ENCODE measurements at places on chromosomes 12 and 14. TPM values are rescaled to one million over a fixed set of nuclear protein-coding genes. Genes with fewer than 3 reads are reported as not detected.

GRCh38 chr14:91727121-91727520 is 4.8 kb downstream of the CATSPERB start:
- no peak for DNase-seq

DNA sequence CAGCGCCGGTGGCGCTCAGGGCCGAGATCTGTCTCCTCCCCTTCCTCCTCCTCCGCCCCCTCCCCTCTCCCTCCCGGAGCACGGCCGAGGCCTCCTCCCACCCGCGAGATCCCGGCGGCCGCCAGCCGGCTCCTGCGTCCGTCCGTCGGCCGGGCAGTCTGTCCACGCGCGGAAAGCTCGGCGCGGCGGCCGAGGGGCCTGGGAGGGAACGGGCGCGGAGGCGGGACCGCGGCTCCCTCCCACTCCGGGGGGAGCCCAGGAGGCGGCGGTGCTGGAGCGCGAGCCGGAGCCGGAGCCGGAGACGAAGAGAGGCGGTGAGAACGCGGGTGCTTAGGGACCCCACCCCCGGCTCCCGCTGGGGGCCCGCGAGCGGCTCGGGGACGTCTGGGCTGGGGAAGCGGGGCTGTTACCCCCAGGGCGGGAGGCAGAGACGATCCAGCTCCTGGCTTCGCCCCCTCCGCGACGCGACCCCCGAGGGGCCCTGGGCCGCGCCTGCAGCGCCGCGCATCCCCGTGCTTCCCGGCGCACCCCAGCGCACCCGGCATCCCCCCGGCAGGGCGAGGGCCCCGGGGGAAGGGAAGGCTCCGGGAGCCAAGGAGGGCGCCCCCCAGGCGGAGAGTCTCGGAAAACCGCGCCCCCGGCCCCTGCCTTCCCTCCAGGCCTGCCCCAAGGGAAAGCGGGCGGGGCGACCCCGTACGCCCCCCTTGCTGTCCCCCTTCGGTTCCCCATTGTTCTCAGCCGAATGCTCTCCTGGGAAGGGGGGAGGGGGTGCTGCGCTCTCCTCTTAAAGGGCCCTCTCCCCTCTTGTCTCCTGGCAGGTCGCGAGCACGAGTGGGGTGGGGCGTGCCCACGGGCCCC is at the start of gene DTX1:
DTX1 (plus strand) TSS at position 100 of the 858 bp plus-strand sequence. CDS start 1,463 bp downstream, outside the sequence.
- no peak for DNase-seq

Gene DACT1
- total RNA-seq = 10.8 TPM

GRCh38 chr12:99852666-99853065 is 132.1 kb downstream of the ANKS1B start:
- no peak for DNase-seq

DNA sequence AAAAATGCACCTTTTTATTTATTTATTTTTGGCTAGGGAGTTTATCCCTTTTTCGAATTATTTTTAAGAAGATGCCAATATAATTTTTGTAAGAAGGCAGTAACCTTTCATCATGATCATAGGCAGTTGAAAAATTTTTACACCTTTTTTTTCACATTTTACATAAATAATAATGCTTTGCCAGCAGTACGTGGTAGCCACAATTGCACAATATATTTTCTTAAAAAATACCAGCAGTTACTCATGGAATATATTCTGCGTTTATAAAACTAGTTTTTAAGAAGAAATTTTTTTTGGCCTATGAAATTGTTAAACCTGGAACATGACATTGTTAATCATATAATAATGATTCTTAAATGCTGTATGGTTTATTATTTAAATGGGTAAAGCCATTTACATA is 14.9 kb upstream of the SNAPC1 start:
- no peak for DNase-seq

Gene CCDC88C
- 10.9 TPM for total RNA-seq

Gene CMKLR1
- 3.3 TPM for total RNA-seq

Gene SYCP3
- 0.57 TPM for total RNA-seq

DNA sequence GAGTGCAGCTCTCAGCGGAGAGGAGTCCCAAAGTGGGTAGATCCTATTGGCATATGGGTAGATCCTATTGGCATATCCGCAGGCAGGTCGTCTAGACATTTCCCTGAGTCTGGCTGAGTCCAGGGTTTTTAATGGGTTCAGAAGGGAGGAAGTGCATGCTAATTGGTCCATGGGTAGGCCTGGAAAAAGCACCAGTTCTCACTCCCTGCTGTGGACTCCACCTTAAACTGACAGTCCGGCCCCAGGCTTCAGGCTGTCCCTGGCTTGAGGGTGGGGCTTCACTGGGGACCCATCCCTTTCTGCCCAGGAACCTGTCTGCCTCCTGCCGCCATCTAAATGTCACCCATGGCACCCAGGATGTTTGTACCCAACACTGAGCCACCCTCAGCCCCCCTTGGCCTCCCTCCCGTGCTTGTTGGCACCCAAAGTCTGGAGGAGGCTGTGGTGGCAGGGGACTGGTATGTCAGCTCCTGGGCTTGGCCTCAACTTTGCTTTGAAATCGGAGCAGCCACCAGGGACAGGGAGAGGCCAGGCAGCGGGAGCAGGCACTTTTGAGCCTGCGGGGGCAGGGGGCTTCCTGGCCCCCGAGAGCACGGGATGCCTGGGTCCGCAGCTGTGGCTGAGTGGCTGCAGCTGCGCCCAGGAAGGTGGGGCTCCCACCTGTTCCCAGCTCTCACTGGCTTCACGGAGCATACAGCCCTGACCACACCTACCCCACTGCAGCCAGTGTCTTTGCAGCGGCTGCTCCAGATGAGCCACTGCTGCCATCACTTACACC is 29.6 kb upstream of the YAF2 start:
- DNase-seq = no peak

Gene AQP6
- 1.9 TPM for total RNA-seq

DNA sequence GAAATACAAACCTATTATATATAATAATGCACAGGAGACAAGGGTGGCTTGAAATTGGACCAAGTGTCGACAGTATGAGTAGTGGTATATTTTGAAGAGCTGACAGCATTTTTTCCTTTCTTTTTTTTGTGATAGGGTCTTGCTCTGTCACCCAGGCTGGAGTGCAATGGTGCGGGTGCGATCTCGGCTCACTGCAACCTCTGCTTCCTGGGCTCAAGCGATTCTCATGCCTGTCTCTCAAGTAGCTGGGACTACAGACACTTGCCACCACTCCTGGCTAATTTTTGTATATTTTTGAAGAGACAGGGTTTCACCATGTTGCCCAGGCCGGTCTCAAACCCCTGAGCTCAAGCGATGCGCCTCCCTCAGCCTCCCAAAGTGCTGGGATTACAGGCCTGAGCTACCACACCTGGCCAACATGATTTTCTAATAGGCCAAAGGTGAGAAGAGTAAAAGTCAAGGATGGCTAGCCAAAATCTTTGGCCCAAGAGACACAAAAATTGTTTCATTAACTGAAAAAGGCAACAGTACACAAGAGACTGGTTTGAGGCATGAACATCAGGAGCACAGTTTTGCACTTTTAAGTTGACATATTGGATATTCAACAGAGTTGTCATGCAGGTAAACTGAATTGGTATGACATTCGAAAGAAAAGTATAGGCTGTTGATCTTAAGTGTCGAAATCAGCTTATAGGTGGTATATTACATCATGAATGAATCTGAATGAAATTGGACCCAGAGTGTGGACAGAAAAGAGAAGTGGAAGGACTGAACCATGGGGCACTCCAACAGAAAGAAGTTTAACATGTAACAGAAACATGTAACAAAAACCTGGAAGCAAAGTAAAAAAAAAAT is 12.5 kb downstream of the HNRNPC start:
- no peak for DNase-seq

- no peak for DNase-seq
These were observed 118.3 kb upstream of the SLC38A4 start for GRCh38 chr12:46944088-46944487.

GRCh38 chr12:46914336-46914735 is 88.5 kb upstream of the SLC38A4 start:
- DNase-seq = no peak

GRCh38 chr12:19205120-19205519 is 75.6 kb downstream of the PLEKHA5 start:
- DNase-seq = no peak

GRCh38 chr14:58724702-58725101 is 86.9 kb downstream of the DACT1 start:
- no peak for DNase-seq

DNA sequence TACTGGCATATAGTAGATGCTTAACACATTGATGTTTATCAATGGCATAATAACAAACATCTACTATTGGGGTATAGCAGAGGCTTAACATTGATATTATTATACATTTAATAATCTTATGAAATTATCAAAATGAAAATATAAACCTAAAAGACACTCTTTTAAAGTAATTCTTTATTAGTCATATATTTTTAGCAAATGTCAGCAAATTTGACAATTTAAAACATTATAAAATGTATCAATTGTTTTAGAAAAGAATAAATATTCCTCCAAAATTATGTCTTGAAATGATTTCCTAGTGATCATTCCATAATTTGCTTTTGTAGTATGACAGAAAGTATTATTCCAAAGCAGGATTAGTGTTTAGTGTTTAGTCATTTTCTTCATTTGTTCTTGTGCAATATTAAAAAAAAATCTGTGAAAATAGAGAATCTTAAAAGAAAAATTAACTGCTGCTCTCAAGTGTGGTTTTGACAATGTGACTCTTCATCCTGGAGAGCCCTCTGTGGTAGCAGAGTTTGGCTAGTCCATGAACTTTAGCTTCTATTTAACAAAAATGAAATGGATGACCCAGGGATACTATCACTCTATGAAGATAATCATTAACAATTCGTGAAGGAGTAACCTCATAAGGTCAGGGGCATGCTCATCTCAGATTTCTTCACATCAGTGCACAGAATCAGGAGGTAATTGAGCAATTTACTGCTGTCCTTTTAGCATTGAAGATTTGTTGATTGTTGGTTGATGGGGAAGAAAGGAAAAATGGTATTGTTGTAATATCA is 1018.5 kb downstream of the LRFN5 start:
- DNase-seq = no peak

DNA sequence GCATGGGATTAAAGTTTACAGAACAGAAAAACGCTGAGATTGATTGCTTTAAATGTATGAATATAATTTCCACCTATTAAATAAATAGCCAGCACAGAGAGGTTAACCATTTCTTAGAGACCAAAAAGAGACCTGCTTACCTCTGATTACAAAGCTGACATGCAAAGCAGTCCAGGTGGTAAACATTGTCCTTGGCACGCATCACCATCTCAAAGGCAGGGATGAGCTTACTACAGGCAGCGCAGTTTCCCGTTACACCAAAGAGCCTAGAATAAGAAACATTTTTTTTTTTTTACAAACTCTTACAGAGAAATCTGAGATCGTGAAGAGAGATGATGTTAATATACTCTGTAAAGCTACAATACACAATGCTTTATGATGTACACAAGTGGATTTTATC is 45.7 kb downstream of the LMO3 start:
- DNase-seq = no peak

- DNase-seq = no peak
These were observed 616.5 kb downstream of the TRHDE start for GRCh38 chr12:72888693-72889092.

GRCh38 chr12:56086096-56086495 is 6.1 kb downstream of the ERBB3 start:
- no peak for DNase-seq

Gene NANOG
- 0.25 TPM for total RNA-seq

DNA sequence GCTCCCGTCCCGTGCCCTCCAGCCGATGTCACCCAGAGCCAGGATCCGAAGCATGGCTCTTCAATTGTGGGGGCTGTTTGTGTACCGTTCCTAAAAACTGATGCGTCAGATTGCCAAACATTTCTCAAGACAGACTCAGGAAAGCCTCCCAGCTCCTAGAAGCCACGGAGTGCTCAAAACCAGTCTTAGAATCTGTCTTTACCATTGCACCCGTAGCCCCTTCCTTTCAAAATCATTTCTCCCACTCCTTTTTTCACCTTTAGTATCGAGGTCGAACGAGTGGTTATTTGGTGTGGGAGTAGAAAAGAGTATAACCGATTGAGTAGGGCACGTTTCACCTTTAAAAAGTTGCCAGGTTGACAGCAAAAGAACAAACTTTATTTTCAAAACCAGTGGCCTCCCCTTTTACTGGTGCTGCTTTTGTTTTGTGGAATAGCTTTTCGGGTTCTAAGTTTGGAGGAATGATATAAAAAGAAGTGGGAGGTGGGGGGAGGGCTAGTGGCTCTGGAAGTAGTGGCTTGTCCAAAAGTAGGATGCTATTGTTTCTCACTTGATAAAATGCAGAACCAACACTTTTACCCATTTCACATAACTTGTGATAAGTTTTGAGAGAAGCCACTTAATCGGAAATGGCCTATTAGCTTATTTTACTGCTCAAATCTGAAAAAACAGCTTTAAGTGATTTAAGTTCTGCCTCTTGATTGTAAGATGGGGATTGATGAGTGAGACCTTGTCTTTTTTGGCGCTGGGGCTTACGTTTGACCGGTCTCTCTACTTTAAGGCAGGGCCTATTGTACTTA is 803 bp downstream of the STK38L start:
- DNase-seq = no peak

DNA sequence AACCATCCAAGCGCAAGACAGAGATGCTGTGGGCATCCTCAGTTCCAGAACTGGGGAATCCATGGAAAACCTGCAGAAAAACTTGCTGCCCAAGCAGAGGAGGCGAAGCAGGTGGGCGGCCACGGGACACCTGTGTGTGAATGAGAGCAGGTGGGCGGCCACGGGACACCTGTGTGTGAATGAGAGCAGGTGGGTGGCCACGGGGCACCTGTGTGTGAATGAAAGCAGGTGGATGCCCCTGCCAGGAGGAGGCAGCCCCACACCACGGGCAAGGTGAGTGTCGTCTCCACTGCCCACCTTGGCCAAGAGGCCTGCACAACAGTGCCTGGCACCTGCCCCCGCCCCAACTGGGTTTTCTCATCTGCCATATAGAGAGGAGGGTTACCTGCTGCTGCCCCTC is 59.2 kb downstream of the GSC start:
- no peak for DNase-seq

Gene COL2A1
- not detected for total RNA-seq

GRCh38 chr14:101932673-101933072 is 31.7 kb upstream of the DYNC1H1 start:
- DNase-seq = no peak

- no peak for DNase-seq
These were observed 55.6 kb downstream of the NIN start for GRCh38 chr14:50775357-50775756.

Gene MIPOL1
- 21.2 TPM for total RNA-seq

GRCh38 chr14:33922125-33922524 is 28.7 kb downstream of the EGLN3 start:
- DNase-seq = no peak

GRCh38 chr12:95802482-95803270 is 12.1 kb upstream of the NTN4 start:
- no peak for DNase-seq

Measured in dorsolateral prefrontal cortex (tissue), 122 donors.